ENCODE measurements at places on chromosomes 13 and 19.

DNA sequence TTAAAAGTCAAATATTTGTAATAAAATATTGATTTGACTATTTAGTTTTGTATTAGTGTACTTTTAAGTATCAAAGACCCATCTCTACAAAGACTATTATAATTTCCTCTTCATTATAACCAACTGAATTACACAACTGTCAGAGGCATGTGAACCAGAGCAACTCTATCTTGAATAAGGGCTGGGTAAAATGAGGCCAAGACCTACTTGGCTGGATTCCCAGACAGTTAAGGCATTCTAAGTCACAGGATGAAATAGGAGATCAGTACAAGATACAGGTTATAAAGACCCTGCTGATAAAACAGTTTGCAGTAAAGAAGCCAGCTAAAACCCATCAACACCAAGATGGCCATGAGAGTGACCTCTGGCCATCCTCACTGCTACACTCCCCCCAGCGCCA is 36.2 kb upstream of the ATP12A start:
- DNase-seq: no peak

DNA sequence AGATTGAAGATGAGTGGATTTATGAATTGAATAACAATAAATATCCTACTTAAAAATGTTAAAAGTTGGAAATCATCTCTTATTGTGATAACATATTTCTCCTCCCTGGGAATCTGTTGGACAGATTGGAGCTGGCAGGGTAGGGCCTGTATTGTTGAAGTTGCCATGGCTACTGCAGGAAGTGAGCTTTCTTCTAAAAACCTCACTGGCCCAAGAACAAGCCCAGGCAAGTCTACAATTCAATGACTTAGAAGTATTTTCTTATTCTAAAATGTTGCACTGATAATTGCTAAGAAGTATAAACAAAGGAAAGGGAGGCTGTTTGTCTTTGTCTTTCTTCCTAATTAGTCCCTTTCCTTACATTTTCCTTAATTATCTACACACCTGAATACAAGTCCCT is 112.1 kb downstream of the DLEU7 start:
- no peak for DNase-seq

DNA sequence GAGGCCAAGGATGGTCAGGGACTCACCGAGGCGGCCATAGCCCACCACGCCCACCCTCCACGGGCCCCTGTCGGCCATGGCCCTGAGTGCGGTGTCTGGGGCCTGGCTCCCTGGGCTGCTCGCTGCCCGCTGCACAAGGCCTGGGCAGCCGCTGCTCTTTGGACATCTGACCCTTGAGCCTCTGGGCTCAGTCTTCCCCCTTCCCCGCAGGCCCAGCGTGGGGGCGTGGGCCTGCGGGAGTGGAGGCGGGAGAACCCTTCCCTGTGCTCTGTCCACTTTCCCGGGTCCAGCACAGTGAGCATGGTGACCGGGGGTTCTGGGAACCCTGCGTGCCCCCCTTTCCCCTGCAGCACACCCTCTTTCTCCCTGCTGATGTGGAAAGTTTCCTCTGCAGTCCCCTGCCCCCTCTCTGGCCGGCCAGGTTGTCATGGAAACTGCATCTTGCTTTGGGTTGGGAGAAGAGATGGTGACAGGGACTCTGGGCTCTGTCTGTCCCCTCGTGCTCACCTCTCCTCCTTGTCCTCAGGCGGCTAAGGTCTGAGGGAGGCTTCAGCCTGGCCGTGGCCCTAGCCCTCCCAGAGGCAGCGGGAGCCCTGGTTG is at the start of gene ASPDH:
ASPDH (minus strand) TSS at position 168 of the 600 bp plus-strand sequence; CDS start at position 78, 90 bp downstream.
- no peak for DNase-seq

- DNase-seq: no peak
Observed at GRCh38 chr13:94236132-94236531, 243.3 kb downstream of the DCT start.

- no peak for DNase-seq
Observed at GRCh38 chr13:48160606-48161278, 65.8 kb upstream of the MED4 start.

- no peak for DNase-seq
Observed at GRCh38 chr19:5880604-5881078, 10.3 kb upstream of the FUT5 start.

All from GF-D8 (cell line).